ENCODE measurements at places on chromosomes 1 and 21. TPM values are rescaled to one million over a fixed set of nuclear protein-coding genes. Genes with fewer than 3 reads are reported as not detected.

ERG gene
- polyA plus RNA-seq, result 0.05 TPM

FGR gene
- not detected for polyA plus RNA-seq

NEK2 gene
- polyA plus RNA-seq, result 9.4 TPM

PIGR gene
- polyA plus RNA-seq, result not detected

TSACC gene
- polyA plus RNA-seq, result 1.5 TPM

All from SK-N-SH (cell line).